ENCODE measurements at places on chromosomes 2 and 18. TPM values are rescaled to one million over a fixed set of nuclear protein-coding genes. Genes with fewer than 3 reads are reported as not detected.

Gene KDM3A
- total RNA-seq: 46.2 TPM

DNA sequence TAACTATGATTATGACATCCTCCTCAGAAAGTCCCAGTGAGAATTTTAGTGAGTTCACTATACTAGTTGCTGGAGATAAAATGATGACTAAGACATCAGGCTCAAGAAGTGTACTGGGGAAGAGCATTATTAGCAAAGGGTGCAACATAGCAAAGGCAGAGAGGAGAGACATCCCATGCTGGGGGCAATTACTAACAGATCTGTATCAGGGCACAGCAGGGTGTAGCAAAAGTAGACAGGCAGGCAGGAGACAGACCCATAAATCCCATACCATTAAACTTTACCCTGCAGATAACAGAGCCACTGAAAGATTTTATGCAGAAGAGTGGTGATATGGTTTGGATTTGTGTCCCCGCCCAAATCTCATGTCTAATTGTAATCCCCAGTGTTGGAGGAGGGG lies 161.7 kb downstream of the SP3 start:
- DNase-seq: no peak

Gene NAGK
- 56.3 TPM for total RNA-seq

DNA sequence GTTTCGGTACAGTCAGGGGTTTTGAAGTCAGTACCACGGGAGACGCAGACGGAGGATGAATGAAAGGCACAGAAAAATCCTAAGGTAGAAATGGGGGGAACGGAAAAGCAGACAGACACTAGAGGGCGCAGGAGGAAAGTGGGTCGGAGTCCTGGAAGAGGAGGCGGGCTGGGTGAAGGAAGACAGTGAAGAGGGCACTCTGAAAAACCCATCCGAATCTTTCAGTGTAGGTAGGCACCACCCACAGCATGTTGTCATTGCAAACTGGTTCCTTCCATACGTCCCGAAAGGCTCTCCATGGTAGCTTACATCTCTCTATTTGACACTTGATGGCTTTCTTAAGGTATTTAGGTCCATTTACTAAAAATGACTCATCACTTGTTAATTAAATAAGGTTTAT lies 18.5 kb upstream of the ZNF236 start:
- DNase-seq: peak; percentile 56

- no peak for DNase-seq
Measured at GRCh38 chr2:201572846-201573508, 70.3 kb downstream of the TMEM237 start.

Gene DDX1
- 90.3 TPM for total RNA-seq

Gene DSG4
- 0.24 TPM for total RNA-seq

GRCh38 chr2:206978746-206979145 lies 39.4 kb downstream of the CPO start:
- DNase-seq: no peak

DNA sequence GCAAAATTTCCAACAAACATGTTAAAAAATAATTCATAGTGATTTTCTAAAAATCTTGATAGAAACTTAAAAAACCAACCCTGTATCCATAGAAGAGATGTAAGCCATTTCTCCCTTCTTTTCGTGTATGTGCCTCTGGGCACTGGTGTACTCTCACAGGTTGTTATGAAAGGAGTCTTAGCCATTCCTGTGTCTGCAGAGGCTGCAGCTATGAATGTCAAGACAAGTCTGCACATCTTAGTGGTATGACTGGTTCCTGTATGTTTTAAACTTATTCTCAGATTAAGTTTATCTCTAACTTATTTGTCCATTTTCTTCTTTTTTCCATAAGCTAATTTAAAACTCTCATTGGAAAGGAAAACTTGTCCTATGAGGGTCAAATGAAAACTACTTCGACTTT lies 84.0 kb downstream of the DPP4 start:
- no peak for DNase-seq

- peak; percentile 27 for DNase-seq
Measured at GRCh38 chr2:212814941-212815340, 276.3 kb upstream of the ERBB4 start.

GRCh38 chr2:118983133-118983532 lies 41.1 kb downstream of the MARCO start:
- DNase-seq: no peak

Gene SNED1
- total RNA-seq: 3.6 TPM

DNA sequence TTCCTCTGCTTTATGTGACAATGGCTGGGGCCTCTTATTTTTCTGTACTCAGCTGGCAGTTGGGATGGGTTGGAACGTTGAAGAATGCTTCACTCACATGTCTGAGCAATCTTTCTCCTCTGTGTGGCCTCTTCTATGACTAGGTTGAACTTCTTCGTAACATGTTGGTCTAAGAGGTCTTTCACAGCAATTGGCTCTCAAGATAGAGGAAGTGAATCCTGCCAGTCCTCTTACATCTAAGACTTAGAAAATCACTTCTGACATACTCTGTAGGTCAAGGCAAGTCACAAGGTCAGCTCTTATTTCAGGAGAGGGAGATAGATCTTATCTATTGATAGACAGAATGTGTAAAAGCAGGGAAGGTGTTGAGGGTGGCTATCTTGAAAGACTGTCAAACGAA lies 174.1 kb downstream of the NYAP2 start:
- no peak for DNase-seq

DNA sequence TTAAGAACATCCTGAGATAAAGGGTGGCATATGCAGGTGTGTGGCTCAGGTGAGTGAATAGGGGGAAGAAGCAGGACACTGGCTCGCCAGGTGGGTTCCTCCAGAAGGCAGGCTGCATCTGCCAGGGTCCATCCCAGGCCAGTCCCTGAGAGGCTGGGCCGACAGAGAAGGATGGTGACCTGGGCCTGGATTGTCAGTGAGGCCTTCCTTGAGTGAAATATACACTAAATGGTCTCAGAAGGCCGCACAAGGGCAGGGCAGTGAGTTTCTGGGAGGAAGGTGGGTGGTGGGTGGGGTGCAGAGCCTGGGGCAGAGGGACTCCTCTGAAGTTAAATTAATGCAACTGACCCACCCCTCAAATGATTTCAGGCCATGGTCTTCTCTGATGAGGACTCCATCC lies 182.1 kb downstream of the ANKRD30B start:
- DNase-seq: no peak

DNA sequence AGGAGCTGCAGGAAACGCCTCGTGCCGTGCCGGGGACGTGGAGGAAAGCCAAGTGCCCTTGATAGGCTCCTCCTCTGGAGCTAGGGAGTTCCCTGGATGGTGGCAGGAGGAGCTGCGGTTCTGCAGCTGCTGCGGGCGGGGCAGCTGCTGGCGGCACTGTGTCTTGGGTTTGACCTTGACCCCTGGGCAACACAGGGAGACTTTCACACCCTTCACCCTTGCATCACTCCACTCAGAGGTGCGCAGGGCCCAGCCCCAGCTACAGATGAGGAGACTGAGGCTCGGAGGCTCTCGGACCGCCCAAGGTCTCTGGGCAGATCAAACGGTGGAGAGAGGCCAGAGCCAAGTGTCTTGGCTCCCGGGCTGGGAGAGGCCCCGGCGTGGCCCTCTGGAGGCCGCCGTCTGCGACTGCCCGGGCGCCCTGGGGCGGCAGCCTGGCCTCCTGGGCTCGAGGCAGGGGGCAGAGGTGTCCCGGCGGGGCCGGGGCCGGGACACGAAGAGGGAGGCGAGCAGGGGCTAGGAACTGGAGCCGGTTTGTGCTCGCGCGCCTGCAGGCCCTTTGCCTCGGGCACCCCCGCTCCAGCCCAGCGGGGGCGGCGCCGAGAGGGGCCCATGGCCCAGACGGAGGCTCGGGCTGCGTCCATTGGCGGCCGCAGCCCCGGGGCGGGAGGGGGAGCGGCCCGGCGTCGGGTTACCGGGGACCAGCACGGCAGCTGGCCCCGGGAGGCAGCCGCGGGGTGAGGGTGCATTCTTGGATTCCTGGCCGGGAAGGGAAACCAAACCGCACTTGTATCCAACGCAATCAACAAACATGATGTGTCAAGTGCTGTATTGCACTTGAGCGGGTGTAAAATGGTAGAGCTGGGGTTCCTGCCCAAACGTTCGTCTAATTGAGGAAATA lies 129.6 kb upstream of the SLC1A4 start:
- peak; percentile 93 for DNase-seq

Gene EMILIN1
- total RNA-seq: 287 TPM

- DNase-seq: no peak
Measured at GRCh38 chr18:33959609-33960008, 265.1 kb downstream of the NOL4 start.

- peak; percentile 71 for DNase-seq
Measured at GRCh38 chr18:59056706-59057492, 82.8 kb upstream of the SEC11C start.

- DNase-seq: no peak
Measured at GRCh38 chr18:42563995-42564394, 551.5 kb downstream of the RIT2 start.

DNA sequence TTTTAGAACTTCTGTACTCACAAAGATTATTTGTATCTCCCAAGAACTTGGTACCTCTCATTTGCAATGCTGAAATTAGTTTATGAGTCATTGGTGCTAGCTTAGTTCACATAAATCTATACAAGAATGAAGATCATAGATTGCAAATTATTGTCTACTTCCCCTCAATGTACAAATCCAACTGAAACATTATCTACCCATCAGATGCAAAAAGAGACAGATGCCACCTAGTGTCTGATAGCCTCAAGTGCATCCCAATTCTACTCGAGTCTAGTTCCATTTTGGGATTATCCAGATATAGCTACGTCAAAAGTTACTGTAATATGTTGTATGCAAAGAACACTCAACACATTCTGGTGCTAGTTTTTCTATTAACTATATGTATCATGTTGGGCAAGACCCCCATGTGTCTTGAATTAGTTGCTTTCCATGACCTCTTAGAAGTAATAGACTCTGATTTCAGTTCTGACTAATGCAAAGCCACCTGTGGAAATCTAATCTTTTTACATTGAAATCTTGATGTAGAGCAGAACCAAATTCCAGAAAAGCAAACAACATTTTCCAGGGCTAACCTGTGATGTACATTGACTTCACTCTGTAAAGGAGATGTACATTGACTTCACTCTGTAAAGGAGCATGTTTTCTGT lies 210.0 kb downstream of the RBM43 start:
- peak; percentile 43 for DNase-seq

Gene MAP2
- 14.4 TPM for total RNA-seq

- peak; percentile 87 for DNase-seq
Measured at GRCh38 chr2:216339456-216340279, 32.6 kb downstream of the MARCHF4 start.

Gene NT5DC4
- 1.2 TPM for total RNA-seq

Gene APCDD1
- total RNA-seq: 7.5 TPM

- no peak for DNase-seq
Measured at GRCh38 chr2:9346885-9347284, 76.4 kb downstream of the ITGB1BP1 start.

DNA sequence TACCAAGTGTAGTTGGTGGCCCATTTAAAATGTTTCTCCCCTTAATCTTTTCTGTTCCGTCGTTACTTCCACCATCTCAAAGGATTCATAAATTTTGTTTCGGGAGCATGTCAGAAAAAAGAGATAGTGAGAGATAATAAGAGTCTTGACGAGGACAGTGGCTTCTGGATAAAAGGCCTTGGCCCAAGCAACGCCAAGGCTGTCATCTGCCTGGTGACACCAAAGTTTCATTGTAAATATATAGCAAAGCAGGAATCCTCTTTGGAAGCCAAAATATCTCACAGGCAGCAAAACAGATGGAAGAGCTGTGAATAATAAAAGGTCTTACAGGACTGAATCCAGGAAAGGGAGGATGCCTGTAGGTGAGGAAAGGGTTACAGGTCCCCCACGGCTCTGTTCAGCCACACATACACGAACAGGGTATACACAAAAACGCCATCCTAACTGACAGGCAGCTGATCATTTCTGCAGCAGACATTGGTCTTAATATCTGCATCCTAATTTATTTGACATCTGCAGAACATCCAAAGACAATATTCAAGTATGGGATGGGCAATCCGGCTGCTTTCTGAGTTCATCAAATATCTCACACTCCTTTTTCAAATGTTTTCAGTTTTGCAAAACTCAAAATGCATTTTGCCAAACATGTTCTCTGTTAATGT lies 382.8 kb downstream of the OSR1 start:
- DNase-seq: no peak

- DNase-seq: no peak
Measured at GRCh38 chr2:104521247-104521646, 332.7 kb upstream of the POU3F3 start.

Measured in umbilical cord (tissue), 2 donors.